ENCODE measurements at places on chromosomes 13 and 19. TPM values are rescaled to one million over a fixed set of nuclear protein-coding genes. Genes with fewer than 3 reads are reported as not detected.

DNA sequence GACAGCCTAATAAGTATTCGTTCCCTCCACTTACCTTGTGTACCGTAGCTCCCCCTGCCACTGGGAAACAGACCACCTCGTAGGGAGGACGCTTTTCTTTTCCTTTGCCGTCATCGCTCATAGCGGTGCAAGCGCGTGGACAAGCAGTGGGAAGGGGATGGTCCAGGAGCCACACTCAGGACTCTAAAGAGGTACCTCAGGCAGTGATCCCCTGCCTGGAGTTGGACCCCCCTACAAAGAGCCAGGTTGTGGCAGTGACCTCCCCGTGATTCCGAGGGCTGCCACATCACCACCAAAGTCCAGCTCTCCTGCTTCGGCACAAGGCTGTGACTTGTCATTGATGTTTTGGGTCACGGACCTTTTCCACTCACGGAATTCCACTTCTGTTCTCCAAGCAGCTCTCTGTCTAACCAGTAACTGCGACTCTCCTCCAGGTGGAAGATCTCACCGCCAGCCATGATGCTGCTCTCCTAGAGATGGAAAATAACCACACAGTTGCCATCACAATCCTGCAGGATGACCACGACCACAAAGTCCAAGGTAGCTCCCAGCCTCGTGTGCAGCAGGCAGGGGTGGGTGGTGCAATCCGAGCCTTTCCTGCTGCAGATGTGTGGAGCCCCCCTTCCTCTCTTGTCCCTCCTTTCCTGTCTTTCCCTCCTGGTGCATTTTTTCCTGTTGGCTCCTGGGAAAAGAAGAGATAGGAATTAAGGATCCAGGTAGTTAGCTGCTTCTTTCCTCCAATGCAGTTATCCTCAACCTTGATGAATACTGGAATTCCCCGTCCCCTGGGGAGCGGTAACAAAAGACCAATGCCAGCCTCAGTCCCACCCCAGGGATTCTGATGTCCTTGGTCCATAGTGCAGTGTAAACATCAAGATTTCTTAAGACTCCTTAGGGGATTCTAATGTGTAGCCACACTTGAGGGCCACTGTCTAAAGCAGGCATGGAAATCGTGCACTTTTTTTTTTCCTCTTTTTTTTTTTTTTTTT, 107.7 kb downstream of the SLC7A1 start:
- DNase-seq, result no peak

DNA sequence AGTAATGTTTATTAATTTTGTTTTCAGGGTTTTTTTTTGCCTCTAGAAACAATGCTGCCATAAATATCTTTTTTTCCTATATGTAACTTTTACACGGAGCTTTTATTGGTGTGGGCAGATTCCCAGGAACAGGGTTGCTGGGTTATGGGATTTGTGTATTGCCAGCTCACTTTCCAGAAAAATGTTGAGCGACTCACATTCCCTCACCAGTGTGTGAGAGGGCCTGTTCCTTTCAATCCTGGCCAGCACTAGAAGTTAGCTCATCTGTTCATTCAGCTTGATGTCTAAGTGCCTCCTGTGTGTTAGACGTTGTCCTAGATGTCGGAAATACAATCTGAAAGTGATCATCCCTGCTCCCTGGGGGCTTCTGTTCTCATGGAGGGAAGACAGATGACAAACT, 2.6 kb downstream of the ZNF71 start:
- DNase-seq, result no peak

GRCh38 chr19:9058905-9059667, 27.8 kb upstream of the OR1M1 start:
- DNase-seq, result no peak

DNA sequence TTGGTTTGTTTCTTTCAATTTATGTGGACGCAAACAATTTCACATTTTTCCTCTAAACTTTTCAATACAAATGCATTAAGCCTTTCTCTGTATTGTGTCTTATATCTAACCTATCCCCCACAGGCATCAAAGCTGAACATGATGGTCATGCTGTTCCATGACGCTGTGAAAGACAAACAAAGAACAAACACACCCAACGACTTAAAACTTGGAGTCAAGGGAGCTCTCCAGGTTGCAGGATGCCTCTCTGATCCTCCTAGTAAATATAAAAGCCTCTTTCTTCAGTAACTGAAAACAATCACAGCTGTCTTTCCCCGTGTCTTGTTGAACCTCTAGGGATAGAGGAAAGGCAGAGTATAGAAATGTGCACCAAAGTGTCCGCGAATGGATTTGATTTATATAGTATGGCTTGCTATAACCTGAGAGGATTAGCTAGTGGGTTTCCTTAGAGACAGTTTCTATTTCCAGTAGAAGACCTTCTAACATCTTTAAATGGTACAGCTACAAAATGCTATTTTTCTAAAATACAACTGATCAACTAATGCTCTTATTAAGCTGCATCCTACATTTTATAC, 43.1 kb downstream of the PCDH9 start:
- no peak for DNase-seq

- DNase-seq, result no peak
Measured at GRCh38 chr19:55525289-55526101, 11.4 kb downstream of the SBK2 start.

DNA sequence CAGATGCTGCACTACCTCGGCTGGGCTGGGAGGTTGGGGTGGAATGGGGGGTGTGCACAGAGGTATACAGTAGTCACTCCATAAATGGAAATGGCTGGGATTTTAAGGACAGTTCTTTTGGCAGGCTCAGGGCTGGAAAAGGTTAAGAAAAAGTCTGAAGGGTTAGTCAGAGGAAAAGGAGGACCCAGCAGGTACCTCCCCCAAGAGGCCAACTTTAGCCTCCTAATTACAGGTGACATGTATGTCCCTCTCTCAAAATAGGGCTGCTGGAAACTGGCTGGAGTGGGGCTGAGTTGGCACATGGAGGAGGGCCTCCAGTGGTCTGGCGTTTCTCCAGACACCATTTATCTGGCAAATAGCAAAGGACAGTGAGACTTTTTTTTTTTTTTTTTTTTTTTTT, 994 bp downstream of the CCDC194 start:
- no peak for DNase-seq

- no peak for DNase-seq
Measured at GRCh38 chr19:2289714-2290435, 7.9 kb upstream of the PEAK3 start.

DNA sequence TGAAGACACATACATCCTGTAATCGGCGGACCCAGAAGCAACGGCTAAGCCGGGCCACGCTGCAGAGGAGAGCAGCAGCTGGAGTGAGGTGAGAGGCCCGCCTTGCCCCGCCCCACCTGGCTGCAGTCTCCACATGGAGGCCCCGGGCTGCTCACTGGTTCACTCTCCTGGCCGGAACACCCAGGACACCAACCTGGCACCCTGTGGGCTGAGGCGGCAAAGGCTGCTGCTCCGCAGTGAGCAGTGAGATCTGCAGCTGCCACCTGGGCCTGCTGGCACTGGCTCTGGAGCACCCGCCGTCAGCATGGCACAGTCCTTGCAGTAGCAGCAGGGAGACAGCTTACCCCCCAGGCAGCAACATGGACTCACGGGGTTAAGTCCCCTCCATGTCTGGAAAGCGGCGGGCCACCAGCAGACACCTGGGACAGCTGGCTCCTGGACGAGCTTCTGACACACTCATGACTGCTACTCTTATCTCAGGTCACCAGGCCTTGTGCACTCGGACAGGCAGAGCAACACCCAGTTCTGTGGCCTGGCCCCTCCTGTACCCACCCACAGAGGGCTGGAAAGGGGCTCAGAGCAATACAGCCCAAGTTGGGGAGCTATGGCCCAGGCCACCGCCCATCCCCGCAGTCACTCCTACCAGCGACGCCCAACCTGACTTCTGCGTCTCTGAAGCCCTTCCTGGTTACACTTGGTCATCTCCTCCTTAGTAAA, 13.2 kb upstream of the KPTN start:
- DNase-seq, result no peak

DNA sequence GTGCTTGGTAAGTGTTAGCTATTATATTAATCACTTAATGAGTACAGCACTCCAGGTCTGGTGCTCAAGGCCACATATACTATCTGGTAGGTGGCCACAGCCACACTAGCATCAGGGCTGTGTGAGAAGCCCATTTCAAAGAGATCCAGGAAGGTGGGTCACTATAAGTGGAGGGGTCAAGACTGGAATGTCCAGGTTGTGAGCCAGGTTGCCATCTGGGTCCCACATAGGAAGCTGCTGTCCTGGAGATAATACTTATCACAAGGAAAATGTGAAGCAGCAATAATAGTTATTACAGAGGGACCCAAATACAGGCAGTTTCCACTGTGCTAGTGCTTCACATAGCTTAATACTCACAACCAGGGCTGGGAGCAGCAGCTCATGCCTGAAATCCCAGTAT, 13.1 kb downstream of the C19orf47 start:
- no peak for DNase-seq

GRCh38 chr19:55379174-55379573, 2.5 kb downstream of the TMEM190 start:
- no peak for DNase-seq

Gene NLRP9
- total RNA-seq, result not detected

Gene DAND5
- not detected for total RNA-seq

Gene ZNF83
- 78.2 TPM for total RNA-seq

Gene PGPEP1
- total RNA-seq, result 9.6 TPM

Gene LRRC25
- total RNA-seq, result 3.7 TPM

Gene ARHGEF7
- total RNA-seq, result 114 TPM

Data from skin of body (tissue), 3 donors.